ENCODE measurements at places on chromosomes 1 and 21.

DNA sequence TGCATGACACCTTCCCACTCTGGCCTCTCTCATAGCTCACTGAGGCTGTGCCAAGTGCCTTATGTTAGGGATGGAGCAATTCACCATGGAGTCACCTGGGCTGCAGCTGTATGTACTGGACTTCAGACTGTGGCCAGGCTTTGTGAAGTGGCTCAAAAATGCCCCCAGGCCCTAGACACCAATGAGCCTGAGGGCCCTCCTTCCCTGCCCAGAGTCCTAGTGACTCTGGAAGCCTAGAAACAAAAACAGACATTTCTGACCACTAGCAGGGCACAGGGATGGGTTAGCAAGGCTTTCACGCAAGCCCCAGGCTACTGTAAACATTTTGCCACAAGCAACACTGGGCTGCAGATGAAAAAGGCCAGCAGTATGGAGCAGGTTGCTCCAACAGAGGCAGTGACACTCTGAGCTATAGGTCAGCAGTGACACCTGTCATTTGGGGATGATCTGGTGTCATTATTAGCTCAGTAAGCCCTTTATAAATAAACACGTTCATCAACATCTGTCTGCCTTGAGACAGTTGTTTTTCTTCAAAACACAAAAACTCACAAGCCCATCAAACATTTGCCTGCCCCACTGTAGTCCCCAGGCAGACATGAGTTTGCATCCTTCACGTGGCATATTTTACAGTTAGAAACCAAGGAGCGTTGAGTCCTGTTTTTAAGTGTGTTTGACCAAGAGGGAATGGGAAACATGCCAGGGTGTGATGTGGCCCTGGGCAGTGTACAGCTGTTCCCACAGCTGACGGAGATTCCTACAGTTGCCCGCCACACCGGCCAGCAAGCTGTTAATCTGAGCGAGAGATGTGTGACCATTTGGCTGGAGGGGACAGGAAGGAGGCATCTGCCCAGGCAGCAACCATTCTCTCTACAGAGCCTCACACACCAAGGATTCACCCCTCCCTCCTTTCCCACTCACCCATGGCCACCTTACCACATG lies 66.8 kb downstream of the KCNN3 start:
- no peak overlapping the region for H3K27ac ChIP-seq
- H3K4me3 ChIP-seq = no peak overlapping the region
- DNase-seq = no peak

- peaks cover 2% of the 10 kb centered on the region for H3K36me3 ChIP-seq
- H3K27me3 ChIP-seq = peaks cover 15% of the 10 kb centered on the region
- no peaks in the 10 kb centered on the region for H3K4me1 ChIP-seq
- no peak overlapping the region for H3K4me3 ChIP-seq
- no peak for DNase-seq
- H3K27ac ChIP-seq = no peak overlapping the region
Measured at GRCh38 chr1:182166750-182167149, 105.2 kb upstream of the ZNF648 start.

GRCh38 chr1:246565751-246566127 lies 322 bp downstream of the TFB2M start:
- peak overlapping the region; percentile 98 for H3K4me3 ChIP-seq
- no peak for DNase-seq
- H3K4me1 ChIP-seq = peaks cover 23% of the 10 kb centered on the region
- H3K27me3 ChIP-seq = no peaks in the 10 kb centered on the region

- H3K4me1 ChIP-seq = peaks cover 13% of the 10 kb centered on the region
- no peak overlapping the region for H3K4me3 ChIP-seq
- no peak overlapping the region for H3K27ac ChIP-seq
- no peak for DNase-seq
Measured at GRCh38 chr1:54816951-54817350, 15.8 kb upstream of the TTC22 start.

- no peak overlapping the region for H3K4me3 ChIP-seq
- peaks cover 4% of the 10 kb centered on the region for H3K4me1 ChIP-seq
- no peak for DNase-seq
Measured at GRCh38 chr21:28624626-28625025, 368.1 kb downstream of the LTN1 start.

GRCh38 chr1:115655306-115655663 lies 13.5 kb downstream of the VANGL1 start:
- H3K36me3 ChIP-seq = peaks cover 5% of the 10 kb centered on the region
- peaks cover 10% of the 10 kb centered on the region for H3K4me1 ChIP-seq
- H3K27ac ChIP-seq = no peak overlapping the region
- H3K4me3 ChIP-seq = no peak overlapping the region
- H3K27me3 ChIP-seq = no peaks in the 10 kb centered on the region
